H1 (cell line): ENCODE measurements at places on chromosomes 5 and 9. TPM values are rescaled to one million over a fixed set of nuclear protein-coding genes. Genes with fewer than 3 reads are reported as not detected.

The RALGPS1 gene
- polyA plus RNA-seq: 20.0 and 33.6 TPM in 2 replicates

The GLRA1 gene
- not detected in 2 replicates for polyA plus RNA-seq

The PNPLA7 gene
- polyA plus RNA-seq: 0.35 and 0.36 TPM in 2 replicates

The GIN1 gene
- 0.77 and 1.9 TPM in 2 replicates for polyA plus RNA-seq

The NOXA1 gene
- polyA plus RNA-seq: 0.91 and 1.5 TPM in 2 replicates

The SEMA5A gene
- 5.3 and 5.7 TPM in 2 replicates for polyA plus RNA-seq

The MAP1B gene
- polyA plus RNA-seq: 24.5 and 70.4 TPM in 2 replicates

The ZNF300 gene
- polyA plus RNA-seq: 4.1 and 6.7 TPM in 2 replicates

DNA sequence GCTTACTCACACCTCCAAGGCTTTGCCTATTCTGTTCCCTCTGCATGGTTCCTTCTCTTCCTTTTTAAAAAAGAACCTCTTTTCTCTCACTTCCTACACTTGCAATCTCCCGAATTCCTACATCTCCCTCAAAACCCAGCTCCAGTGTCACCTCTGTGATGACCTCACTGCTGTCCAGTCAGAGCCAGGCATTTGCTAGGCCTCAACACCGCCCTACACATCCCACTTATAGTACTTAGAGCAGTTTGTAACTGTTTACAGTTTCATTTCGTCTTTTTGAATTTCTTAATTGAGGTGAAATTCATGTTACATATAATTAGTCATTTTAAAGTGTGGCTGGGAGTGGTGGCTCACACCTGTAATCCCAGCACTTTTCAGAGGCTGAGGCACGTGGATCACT, 30.8 kb downstream of the CD14 start:
- H3K4me1 ChIP-seq: no peaks in the 10 kb centered on the region
- no peak overlapping the region for H3K4me3 ChIP-seq
- H3K27me3 ChIP-seq: no peaks in the 10 kb centered on the region

- H3K4me3 ChIP-seq: no peak overlapping the region
- H3K27ac ChIP-seq: no peak overlapping the region
- H3K27me3 ChIP-seq: no peaks in the 10 kb centered on the region
- H3K36me3 ChIP-seq: no peaks in the 10 kb centered on the region
- DNase-seq: no peak
Measured at GRCh38 chr9:15219546-15219945, 87.5 kb downstream of the TTC39B start.

DNA sequence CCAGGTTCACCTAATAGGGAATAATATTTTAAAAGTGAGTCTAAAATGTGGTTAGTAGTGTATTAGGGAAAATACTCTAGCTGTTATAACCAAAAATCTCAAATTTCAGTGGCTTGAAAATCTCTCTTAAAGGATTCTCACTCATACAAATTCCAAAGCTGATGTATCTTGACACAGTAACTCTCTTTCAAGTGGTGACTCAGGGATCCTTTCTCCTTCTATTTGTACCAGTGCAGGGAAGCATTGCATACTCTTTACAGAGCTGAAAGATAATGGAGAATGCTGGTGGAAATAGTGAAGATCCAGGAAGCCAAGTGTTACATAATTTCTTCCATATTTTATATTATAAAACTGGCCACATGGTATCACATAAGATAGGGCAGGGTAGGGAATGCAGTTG, 560.2 kb upstream of the CDH9 start:
- DNase-seq: no peak
- H3K4me3 ChIP-seq: no peak overlapping the region
- H3K4me1 ChIP-seq: no peaks in the 10 kb centered on the region
- H3K36me3 ChIP-seq: no peaks in the 10 kb centered on the region
- H3K27ac ChIP-seq: no peak overlapping the region
- H3K27me3 ChIP-seq: no peaks in the 10 kb centered on the region

DNA sequence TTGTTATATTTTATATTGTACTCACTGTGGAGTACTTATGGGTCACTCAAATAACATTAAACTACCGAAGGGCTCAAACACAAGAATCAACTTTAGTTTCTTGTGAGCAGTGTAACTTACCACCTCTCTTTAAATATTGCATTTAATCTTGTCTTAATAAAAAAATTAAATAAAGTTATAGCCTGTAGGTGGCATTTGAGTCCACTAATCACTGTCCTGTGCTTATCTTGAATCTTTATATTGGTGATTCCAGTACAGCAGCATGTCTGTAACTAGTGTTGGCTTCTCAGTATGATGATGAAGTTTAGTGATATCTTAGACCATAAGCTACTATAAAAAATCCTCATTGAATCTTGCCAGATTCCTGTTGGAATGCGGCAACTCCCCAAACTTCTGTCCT, 313.8 kb downstream of the FAM170A start:
- H3K36me3 ChIP-seq: no peaks in the 10 kb centered on the region
- no peak for DNase-seq
- H3K27me3 ChIP-seq: no peaks in the 10 kb centered on the region
- H3K27ac ChIP-seq: no peak overlapping the region
- H3K4me1 ChIP-seq: no peaks in the 10 kb centered on the region
- no peak overlapping the region for H3K4me3 ChIP-seq

GRCh38 chr9:113579283-113580040, 115.9 kb downstream of the RGS3 start:
- peaks cover 7% of the 10 kb centered on the region for H3K4me1 ChIP-seq
- no peak overlapping the region for H3K27ac ChIP-seq
- H3K36me3 ChIP-seq: no peaks in the 10 kb centered on the region
- no peaks in the 10 kb centered on the region for H3K27me3 ChIP-seq
- DNase-seq: no peak

GRCh38 chr9:126451316-126451885, 124.8 kb downstream of the MVB12B start:
- no peak for DNase-seq
- no peaks in the 10 kb centered on the region for H3K36me3 ChIP-seq
- no peaks in the 10 kb centered on the region for H3K27me3 ChIP-seq
- no peak overlapping the region for H3K27ac ChIP-seq
- no peak overlapping the region for H3K4me3 ChIP-seq
- peaks cover 4% of the 10 kb centered on the region for H3K4me1 ChIP-seq
